ENCODE measurements at places on chromosomes 7 and 10.
A peak's percentile ranks its signal among the peaks of the same experiment; 100 is the strongest.

GRCh38 chr7:134028853-134029252 lies 98.3 kb upstream of the LRGUK start:
- DNase-seq: no peak

- no peak for DNase-seq
Observed at GRCh38 chr7:146397141-146397540, 280.5 kb downstream of the CNTNAP2 start.

GRCh38 chr10:98318861-98319260 lies 50.9 kb upstream of the LOXL4 start:
- no peak for DNase-seq

- no peak for DNase-seq
Observed at GRCh38 chr7:131602994-131603372, 46.6 kb upstream of the PODXL start.

GRCh38 chr10:76881477-76882220 lies 756.0 kb downstream of the KCNMA1 start:
- peak; percentile 23 for DNase-seq

- DNase-seq: no peak
Observed at GRCh38 chr10:70902661-70903261, 14.4 kb upstream of the PCBD1 start.

- DNase-seq: no peak
Observed at GRCh38 chr10:81040031-81040430, 502.3 kb downstream of the SH2D4B start.

All from GM13977 (cell line).